Naive thymus-derived CD4-positive, alpha-beta T cell (primary cell): ENCODE measurements at places on chromosomes 1 and 21. TPM values are rescaled to one million over a fixed set of nuclear protein-coding genes. Genes with fewer than 3 reads are reported as not detected.

The RGS16 gene
- total RNA-seq, result 0.54 TPM

- peaks cover 17% of the 10 kb centered on the region for H3K4me1 ChIP-seq
- no peak overlapping the region for H3K27ac ChIP-seq
- peaks cover 9% of the 10 kb centered on the region for H3K36me3 ChIP-seq
- no peaks in the 10 kb centered on the region for H3K27me3 ChIP-seq
- H3K4me3 ChIP-seq, result no peak overlapping the region
Measured at GRCh38 chr1:206725109-206725963, 40.6 kb downstream of the MAPKAPK2 start.

DNA sequence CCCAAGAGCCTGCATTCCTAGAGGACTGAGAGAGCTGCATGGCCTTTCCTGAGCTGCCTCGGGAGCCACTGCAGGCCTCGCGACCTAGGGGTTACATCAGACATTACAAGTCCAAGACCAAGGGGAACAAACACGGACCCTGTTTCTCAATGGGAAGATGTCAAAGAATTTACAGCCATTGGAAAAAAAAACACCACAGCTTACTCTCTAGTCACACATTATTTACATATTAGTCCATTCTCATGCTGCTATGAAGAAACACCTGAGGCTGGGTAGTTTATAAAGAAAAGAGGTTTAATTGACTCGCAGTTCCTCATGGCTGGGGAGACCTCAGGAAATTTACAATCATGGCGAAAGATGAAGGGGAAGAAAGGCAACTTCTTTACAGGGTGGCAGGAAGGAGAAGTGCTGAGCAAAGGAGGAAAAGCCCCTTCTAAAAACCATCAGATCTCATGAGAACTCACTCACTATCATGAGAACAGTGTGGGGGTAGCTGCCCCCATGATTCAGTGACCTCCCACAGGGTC, 8.4 kb upstream of the PRMT2 start:
- H3K27me3 ChIP-seq, result no peaks in the 10 kb centered on the region
- peak overlapping the region; percentile 61 for H3K27ac ChIP-seq
- H3K4me1 ChIP-seq, result peaks cover 59% of the 10 kb centered on the region
- no peaks in the 10 kb centered on the region for H3K36me3 ChIP-seq

GRCh38 chr1:76715474-76715873, 151.8 kb upstream of the ST6GALNAC5 start:
- no peaks in the 10 kb centered on the region for H3K36me3 ChIP-seq
- H3K4me3 ChIP-seq, result no peak overlapping the region
- H3K4me1 ChIP-seq, result no peaks in the 10 kb centered on the region
- H3K27ac ChIP-seq, result no peak overlapping the region

DNA sequence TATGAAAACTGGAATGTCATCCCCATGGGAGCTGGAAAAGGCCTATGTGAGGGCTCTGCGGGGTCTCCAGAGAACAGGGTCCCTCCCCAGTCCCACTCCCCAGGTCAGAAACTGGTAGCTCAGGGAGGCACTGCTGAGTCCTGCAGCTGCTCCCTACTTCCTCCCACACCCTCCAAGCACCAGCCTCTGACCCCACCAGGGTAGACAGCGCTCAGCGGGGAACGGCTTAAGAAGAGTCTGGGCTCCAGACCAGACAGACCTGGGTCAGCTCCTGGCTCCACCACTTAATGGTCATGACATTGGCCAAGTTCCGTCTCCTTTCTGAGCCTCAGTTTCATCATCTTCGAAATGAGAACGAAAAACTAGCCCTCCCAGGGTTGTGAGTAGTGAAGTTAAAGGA, 7.2 kb downstream of the LRP8 start:
- no peaks in the 10 kb centered on the region for H3K36me3 ChIP-seq
- H3K27me3 ChIP-seq, result no peaks in the 10 kb centered on the region
- H3K27ac ChIP-seq, result no peak overlapping the region
- no peak for DNase-seq
- H3K4me1 ChIP-seq, result no peaks in the 10 kb centered on the region

GRCh38 chr1:196558411-196558810, 49.8 kb downstream of the KCNT2 start:
- no peaks in the 10 kb centered on the region for H3K36me3 ChIP-seq
- H3K27me3 ChIP-seq, result no peaks in the 10 kb centered on the region
- no peaks in the 10 kb centered on the region for H3K4me1 ChIP-seq

The CLCA1 gene
- not detected for total RNA-seq

DNA sequence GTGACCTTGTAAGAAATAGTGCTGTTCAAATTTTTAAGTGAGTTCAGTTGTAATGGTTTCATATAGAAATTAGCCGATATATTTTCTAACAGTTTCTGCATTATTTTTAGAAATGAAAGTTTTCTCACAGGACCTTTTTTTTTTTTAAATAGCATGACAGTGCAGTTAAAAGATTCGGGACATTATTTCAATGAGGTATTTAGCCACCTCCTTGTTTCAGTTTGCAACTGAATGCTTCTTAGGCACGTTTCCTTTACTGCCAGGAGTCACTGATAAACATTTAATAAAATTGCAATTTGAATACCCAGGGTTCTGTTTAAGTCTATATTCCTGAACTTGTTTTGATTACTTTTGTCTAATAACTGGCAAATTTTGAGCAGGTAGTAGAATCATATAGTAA, 304.7 kb downstream of the TM2D1 start:
- no peaks in the 10 kb centered on the region for H3K4me1 ChIP-seq
- H3K36me3 ChIP-seq, result no peaks in the 10 kb centered on the region
- H3K4me3 ChIP-seq, result no peak overlapping the region
- no peak overlapping the region for H3K27ac ChIP-seq
- H3K27me3 ChIP-seq, result no peaks in the 10 kb centered on the region
- no peak for DNase-seq
